Activated CD4-positive, alpha-beta T cell treated with anti-CD3 and anti-CD28 coated beads for 24 hours (primary cell): ENCODE measurements at places on chromosomes 1 and 21.

GRCh38 chr1:16174886-16175598 lies 19.2 kb upstream of the EPHA2 start:
- DNase-seq = no peak

DNA sequence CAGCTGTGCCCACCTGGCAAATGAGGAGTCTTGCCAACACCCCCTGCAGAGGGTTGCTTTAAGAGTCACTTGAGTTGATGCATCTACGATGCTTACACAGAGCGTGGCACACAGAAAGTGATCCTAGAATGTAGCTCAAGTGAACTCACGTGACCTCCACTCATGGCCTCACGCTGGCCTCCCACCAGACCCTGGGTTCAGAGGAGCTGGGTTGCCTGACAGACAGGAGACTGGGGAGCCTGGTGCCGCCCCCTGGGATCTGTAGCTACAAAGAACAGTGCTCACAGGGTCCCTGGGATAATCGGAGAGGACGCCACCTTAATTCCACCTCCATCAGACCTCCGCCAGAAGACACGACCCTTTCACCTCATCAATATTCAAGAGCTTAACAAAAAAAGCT lies 81.4 kb upstream of the CASZ1 start:
- DNase-seq = no peak

GRCh38 chr1:1671365-1672119 lies 12.7 kb upstream of the CDK11B start:
- DNase-seq = no peak

DNA sequence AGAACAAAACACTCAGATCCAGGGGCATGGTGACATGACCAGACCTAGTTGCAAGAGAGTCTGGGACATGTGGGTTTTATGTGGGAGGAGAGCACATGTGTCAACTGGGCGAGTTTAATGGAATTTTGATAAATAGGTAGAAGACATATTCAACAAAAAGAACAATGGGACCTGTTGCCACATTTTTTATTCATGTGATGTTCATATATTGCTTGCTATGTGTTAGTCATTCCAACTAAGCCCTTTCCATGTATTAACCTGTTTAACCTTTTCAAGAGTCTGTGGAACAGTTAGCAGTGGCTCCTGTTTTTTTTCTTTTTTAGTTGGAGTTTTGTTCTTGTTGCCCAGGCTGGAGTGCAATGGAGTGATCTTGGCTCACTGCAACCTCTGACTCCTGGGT lies 30.1 kb upstream of the CSF3R start:
- no peak for DNase-seq

DNA sequence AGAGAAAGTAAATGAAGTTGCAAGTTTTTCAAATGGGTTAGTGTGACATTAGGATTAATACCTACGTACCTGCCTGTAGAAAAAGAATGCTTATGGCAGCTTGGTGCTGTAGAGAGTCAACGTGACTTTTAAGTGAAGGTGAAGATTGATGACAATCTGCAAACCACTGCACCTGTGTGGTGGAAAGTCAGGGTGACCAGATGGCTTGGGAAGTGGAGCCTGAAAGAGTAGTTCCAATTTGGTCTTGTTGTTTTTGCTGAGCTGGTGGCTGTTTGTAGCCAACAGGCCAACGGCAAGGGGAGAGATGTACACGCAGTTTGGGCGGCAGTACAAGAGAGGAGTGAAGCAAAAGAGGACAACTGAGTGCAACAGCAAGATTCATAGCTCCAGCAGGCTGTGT lies 78.1 kb upstream of the JAK1 start:
- DNase-seq = no peak

DNA sequence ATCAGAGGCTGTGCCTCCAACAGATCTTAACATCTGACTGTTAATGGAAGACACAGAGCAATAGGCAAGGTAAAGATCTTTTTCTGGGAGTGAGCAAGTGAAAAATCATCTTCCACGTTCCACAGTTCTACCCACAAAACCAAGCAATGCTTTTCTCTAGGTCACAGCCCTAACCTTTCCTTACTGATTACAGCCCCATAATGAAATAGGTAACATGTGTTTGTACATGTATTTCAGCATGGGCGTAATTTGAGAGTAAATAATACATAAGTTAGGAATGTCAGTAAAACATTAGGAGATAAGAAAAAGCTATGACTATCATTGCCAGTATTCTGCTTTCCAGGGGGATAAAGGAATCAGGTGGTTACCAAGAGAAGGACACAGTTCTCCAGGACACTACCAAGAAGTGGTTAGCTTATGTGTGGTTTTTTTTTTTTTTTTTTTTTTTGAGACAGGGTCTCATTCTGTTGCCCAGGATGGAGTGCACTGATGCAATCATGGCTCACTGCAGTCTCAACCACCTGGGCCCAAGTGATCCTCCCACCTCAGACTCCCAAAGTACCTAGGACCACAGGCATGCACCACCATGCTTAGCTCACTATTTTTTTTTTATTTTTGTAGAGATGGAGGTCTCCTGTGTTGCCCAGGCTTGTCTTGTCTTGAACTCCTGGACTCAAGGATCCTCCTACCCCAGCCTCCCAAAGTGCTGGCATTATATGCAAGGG lies 72.0 kb downstream of the DAP3 start:
- DNase-seq = no peak

- no peak for DNase-seq
Measured at GRCh38 chr1:86645851-86646250, 58.5 kb upstream of the SH3GLB1 start.
